ENCODE measurements at places on chromosomes 16 and 17.

DNA sequence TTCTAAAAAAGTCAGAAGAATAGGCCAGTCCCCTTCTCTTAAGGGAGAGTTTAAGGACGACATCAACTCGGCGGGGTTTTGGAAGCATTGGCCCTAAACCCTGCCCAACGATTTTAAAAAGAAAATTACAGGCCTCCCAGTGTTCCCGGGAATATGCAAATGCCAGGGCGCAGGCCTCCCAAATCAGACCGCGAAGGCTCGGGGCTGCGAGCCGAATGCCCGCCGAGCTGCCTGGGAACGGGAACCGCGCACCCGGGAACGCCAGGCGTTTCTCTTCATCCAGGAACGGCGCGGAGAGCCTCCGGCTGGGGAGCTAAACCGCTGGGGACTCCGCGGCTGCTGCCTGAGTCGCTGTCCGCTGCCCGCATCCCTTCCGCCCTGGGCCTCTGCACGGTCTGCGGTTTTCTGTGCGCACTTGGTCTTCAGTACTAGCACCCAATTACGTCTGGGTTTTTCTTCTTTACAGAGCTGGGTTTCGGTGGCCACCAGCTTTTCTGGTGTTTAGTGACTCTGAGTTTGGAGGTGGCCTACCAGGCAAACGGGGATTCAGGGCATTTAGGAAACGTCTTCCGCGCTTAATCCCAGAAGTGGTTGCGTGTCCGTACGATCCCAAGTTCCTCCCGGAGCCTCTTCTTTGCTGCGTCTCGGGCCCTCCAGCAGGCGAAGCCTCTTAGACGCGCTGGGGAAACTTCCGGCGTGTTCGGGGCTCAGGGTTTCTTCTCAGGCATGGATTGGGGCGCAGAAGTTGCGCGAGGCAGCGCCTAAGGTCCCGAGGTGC, 5.7 kb downstream of the IRX5 start:
- no peak for DNase-seq

- no peak for DNase-seq
Measured at GRCh38 chr17:77961741-77962140, 3.2 kb downstream of the TNRC6C start.

DNA sequence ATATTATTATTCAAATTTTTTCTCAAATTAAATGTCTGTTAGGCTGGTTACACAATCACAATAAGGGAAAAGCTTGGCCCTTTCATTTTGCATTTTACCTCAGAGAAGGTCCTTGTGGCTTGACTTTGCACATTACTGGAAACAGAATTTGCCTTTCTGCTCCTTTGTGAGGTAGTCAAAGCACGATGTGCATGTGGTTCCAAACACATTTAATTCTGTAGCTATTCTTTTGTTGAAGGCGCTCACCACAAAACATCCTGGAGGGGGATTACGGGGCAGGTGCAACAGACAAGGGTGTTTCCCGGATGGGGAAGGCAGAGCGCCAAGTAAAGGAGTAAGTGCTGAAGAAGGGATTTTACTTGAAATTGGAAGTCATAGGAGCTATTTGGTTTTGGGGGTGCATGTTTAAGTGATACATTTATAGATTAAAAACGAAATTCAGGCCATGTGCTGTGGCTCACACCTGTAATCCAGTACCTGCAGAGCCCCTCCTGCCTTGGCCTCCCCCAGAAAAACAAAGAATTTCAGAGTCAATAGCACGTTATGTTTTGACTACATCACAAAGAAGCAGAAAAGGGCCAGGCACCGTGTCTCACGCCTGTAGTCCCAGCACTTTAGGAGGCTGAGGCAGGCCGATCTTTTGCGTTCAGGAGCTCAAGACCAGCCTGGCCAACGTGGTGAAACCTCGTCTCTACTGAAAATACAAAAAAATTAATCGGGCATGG, 31.2 kb upstream of the TENT4B start:
- DNase-seq = no peak

DNA sequence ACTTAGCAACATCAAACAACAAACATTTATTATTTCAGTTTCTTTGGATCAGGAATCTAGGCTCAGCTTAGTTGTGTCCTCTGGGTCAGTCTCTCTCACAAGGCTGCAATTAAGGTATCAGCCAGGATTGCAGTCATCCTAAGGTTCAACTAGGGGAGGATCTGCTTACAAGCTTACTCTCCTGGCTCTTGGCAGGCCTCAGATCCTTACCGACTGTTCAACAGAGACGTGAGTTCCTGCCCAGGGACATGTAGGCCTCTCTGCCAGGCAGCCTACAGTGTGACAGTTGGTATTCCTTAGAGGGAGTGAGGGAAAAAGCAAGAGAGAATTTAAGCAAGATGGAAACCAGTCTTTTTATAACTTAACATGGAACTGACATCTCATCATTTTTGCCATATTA, 294.0 kb downstream of the ZFHX3 start:
- DNase-seq = no peak

DNA sequence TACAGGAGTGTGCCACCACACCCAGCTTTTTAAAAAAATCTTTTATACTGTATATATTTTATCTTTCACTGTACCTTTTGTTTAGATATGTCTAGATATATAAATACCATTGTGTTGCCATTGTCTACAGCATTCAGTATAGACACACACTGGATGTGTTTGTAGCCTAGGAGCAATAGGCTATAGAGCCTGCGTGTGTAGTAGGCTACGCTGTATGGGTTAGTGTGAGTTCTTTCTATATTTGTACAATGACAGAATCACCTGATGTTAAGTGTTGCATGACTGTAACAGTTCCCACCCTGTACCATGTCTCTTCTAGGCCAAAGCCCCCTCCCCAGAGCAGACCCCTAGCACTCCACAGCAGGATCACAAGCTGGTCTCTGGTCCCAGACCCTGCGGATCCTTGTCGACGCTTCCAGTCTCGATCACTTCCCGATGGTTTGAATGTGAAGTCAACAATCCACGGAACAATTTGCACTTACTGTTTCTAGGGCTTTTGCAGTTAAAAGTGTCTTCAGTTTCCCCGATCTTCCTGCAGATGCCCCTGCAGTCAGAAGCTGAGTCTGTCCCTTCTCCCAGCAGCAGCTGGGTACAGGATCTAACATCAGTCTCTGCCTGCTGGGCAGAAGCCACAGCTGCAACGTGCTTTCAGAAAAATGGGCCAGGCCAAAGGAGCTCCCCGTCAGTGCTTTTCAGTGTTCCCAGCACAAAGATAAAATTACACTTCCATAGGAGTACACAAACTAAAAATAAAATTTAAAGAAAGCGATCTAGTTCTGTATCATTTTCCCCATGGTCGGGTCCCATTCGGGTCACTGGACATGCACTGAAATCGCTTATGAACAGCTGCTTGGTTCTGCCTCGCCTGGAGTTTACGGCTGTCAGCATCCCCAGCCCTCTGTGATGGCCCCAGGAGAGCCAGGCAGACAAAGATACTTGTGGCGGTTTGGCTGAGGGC, 35.4 kb downstream of the ADAM11 start:
- no peak for DNase-seq

- DNase-seq = no peak
Measured at GRCh38 chr16:85735225-85735635, 15.7 kb downstream of the C16orf74 start.

Measured in skin of body (tissue), 3 donors.